ENCODE measurements at places on chromosomes 4 and X.
A peak's percentile ranks its signal among the peaks of the same experiment; 100 is the strongest.

DNA sequence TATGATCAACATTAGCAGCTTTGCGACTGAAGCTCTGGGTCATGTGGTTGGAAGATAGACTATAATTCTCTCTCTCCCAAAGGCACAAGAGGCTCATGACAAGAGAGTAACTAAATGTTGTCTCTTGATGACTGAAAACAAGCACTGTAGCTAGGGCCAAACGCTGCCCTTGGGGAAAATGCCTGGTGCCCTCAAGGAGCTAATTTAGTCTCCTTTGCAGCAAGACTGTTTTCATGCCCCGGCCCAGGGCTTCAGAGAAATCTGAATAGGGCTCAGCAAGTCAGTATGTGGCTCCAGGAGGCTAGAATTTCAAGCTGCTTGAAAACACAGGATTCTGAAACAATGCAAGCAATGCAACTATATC, 411.9 kb downstream of the GPAT3 start:
- DNase-seq = no peak

- DNase-seq = no peak
Measured at GRCh38 chr4:158169506-158169905, 3.3 kb downstream of the GASK1B start.

DNA sequence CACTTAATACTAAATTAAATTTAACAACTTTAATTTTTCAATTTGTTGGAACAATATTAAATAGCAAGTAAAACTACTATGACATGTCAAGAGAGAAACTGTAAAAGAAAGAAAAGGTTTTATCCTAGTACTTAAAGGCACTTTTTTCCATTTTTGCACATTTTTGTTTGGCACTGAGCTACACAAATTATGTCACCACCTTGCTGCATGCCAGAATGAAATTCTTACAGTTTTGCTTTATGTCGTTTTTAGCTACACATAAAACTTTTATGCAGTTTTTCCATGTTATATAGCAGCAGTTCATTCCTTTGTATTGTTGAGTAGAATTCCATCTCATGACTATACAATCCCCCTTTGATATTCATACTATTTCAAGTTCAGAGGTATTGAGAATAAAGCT, 99.1 kb upstream of the RXFP1 start:
- DNase-seq = no peak

- DNase-seq = no peak
Measured at GRCh38 chr4:140718241-140718952, 37.8 kb downstream of the TBC1D9 start.

DNA sequence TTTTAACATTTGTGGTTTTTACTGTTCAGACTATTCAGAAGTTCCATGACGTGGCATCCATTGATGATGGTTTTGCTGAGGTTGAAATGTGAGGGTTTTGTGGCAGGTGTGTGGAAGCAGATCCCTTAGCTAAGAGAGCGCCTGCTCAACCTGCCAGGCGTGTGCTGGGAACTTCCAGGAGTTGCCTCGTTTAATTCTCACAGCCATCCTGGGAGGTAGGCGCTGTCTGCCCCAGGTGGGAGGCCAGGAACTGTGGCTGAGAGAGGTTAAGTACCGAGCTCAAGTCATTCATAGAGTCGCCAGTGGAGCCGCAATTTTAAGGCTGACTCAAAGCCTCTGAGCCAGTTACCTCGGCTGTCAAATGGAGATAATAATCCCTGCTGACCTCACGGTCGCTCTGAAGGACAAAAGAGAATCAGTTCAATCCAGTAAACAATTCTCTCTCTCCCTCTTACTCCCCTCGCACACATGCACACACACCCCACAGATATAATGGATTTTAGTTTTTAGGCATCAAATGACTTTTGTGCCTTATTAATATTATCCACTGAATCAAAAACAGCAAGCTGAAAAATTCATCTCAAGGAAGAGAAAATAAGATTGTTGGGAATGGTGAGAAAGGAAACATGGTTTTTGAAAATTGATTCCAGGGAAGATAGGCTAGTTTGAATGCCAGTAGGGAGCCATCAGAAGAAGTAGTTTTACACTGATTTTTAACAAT, 171.3 kb downstream of the PTTG2 start:
- DNase-seq = peak; percentile 12

DNA sequence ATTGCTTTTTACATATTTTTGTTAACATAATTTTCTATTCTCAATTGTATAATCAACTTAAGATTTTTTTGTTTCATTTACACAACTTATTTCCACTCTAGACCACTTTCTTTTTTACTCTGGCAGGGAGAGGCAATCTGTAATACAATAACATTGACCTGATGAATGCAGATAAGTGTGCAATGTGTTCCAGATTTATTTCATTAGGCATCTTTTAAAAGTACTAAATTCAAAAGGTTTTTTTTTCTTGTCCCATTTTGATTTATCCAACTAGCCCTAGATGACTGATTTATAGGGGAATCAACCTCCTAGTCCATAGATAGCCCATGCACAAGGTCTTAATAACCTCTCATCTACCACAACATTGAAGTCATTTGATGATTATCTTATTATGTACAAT, 55.5 kb upstream of the AGTR2 start:
- no peak for DNase-seq

DNA sequence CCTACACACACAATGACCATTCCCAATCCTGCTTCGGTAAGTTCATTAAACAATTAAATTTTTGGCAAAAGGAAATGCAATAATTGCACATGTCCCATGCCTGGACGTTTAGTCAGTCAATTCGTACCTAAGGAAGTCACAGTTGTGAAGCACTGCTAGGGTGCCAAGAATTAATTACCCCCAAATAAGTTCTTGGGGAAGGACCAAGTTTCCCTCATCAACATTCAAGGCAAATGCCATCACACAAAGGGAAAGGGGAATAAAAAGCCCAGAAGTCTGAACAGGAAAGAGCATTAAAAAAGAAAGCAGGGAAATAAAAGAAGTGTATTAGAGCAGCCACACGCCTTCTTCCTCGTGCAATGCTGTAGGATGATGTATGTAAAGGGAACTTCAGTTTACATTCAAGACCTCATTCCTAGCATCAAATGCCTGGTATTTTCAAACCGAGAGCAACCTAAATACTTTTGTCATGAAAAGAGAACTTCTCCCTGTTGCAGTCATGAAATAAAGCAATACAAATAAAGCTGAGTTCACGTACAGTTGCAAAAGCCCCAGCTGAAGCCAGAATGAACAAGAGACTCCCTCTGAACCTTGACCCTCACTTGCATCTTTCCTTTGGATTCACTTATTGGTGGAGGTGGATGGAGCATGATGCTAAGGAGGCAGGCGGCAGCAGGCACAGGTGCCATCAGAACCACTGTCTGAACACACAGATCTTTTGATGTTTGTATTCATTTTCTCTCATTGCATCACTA, 124.0 kb upstream of the PPARGC1A start:
- no peak for DNase-seq

GRCh38 chr4:57119054-57119651, 9.0 kb upstream of the IGFBP7 start:
- DNase-seq = no peak

GRCh38 chr4:74166135-74166534, 8.2 kb downstream of the MTHFD2L start:
- no peak for DNase-seq

GRCh38 chr4:145047151-145047550, 50.8 kb downstream of the ANAPC10 start:
- no peak for DNase-seq

GRCh38 chr4:19227701-19228100, 1024.0 kb upstream of the SLIT2 start:
- DNase-seq = no peak

GRCh38 chr4:114386637-114387233, 211.9 kb upstream of the UGT8 start:
- DNase-seq = no peak

DNA sequence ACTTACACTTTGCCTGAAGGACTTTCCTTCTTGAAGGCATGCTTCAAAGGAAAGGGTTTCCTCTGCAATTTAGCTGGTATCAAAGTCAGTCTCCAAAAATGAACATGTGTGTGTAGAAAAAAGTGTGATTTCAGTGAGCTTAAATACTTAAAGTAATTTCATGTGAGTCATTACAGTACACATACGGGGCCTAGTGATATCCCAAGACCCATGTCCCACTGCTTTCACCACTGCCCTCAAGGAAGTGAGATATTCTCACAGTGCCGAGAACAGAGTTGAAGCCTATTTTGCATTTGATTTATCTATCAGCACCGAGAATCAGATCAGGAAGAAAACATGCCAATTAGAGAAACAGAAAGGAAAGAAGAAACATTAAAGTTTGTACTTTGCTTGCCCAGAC, 61.0 kb downstream of the CHST7 start:
- no peak for DNase-seq

DNA sequence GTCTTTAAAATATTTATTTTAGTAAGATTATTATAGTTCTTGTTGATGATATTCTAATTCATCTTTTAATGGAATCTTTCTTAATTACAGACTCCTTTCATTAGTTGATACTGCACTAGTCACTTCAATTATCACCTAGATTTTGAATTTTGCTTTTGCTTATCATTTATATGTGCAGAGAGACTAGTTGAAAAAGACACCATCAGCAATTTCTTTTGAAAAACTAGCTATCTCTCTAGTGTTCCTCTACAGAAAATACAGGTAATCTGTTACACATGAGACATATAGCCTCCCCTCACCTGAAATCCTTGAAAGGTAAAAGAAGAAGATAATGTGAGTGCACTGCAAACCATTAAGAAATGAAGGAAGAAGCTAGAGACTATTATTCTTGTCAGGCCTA, 31.3 kb downstream of the GPRIN3 start:
- DNase-seq = no peak

GRCh38 chr4:111838406-111838930, 306.8 kb upstream of the FAM241A start:
- DNase-seq = no peak

DNA sequence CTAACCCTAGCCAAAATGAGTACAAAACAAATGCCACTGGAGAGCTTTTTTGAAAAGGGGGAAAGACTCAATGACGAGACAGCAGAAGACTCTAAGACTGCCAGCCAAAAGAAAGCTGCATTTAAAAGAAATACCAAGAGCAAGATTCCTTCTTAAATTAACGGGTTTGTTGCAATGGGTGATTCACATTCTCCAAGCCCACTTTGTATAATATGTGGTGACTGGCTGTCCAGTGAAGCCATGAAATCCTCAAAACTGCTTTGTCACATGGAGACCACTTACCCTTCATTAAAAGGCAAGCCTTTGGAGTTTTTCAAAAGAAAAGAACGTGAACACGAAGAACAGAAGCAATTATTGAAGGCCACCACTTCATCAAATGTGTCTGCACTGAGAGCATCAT, 68.2 kb downstream of the MRPL1 start:
- DNase-seq = no peak

- DNase-seq = no peak
Measured at GRCh38 chrX:121000589-121000988, 15.0 kb upstream of the CT47A1 start.

DNA sequence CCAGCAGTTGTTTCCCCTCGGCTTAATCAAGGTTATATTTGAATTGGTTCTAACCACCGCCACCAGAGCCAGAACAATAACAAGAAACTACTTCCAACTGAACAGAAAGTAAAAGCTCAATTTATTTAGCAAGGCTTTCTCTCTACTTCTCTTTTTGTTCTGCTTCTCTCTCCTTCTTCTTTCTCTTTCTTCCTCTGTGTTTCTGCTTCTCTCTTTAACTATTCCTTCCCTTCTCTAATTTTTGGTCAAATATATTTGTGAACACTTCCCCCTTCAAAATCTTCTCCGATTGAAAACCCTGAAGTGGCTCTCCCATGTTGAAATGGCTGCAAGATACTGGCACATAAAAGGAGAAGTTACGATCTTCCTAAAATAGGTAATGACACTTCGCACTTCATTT, 1195.9 kb upstream of the PRKX start:
- no peak for DNase-seq

DNA sequence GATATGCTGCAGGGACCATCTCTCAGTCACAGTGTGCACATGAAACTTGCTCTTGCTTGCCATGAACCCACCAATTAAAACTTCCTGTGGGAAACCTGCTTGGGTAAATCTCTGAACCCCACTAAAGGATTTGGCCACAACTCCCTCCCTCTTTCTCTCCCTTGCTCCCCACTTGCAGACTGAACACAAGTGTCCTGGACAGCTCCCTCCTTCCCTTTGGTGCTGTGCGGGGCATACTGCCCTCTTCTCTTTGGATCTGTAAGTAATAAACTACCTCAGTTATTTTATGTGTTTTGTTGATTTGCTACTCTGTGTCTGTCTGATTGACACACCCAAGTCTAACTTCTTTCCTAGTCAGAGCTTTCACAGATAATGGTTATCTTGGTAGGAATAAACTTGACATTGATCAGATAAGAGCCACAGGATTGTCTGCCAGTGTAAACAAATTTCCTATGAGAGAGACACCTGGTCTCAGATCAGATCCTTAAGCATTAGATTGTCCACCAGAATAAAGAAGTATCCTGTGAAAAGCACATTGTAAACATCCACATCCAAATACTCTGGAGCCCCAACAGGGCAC, 41.8 kb downstream of the SULT1E1 start:
- no peak for DNase-seq

GRCh38 chr4:102174719-102175189, 170.5 kb downstream of the SLC39A8 start:
- DNase-seq = no peak

GRCh38 chr4:16830081-16830480, 68.4 kb downstream of the LDB2 start:
- no peak for DNase-seq

GRCh38 chr4:95048296-95048695, 290.5 kb downstream of the BMPR1B start:
- DNase-seq = no peak

All from stimulated activated naive B cell treated with anti-CD40 and anti-IgM and Interleukin-4, amounts not matched to agents 10 μg/mL and 1 μg/mL and 100 μg/mL, for 72 hours (primary cell).